SJSA1 (cell line): ENCODE measurements at places on chromosomes 13 and 19. TPM values are rescaled to one million over a fixed set of nuclear protein-coding genes. Genes with fewer than 3 reads are reported as not detected.

DNA sequence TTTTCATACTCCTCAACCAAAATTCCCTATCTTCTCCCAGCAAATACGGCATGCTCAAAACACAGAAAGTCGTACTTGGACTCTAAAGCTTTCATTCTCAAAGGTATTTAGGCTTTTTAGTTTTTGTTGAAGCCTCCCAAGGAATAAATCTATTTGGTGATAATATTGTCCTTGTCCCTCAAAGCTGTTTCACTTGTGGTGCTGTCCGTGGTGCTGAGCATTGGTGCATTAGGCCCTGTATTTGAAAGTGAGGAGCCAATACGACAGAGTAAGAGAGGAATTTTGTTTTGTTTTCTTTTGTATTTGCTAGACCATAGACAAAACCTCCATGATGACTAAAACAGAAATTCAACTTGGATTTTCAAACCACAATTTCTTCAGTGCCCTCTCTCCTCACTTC is 3.2 kb upstream of the LGALS13 start:
- no peak for DNase-seq
- H3K4me1 ChIP-seq = no peaks in the 10 kb centered on the region
- no peak overlapping the region for H3K27ac ChIP-seq
- H3K36me3 ChIP-seq = no peaks in the 10 kb centered on the region
- peaks cover 2% of the 10 kb centered on the region; the same call in 1 of the 2 replicates for H3K27me3 ChIP-seq
- H3K4me3 ChIP-seq = no peak overlapping the region

Gene PLPPR3
- total RNA-seq = 1.1 and 2.3 TPM in 2 replicates

Gene CEACAM3
- total RNA-seq = not detected in 2 replicates

GRCh38 chr19:51407511-51408131 is 9.8 kb downstream of the SIGLEC10 start:
- no peaks in the 10 kb centered on the region for H3K36me3 ChIP-seq
- no peak overlapping the region for H3K4me3 ChIP-seq
- no peak overlapping the region for H3K27ac ChIP-seq
- no peaks in the 10 kb centered on the region for H3K4me1 ChIP-seq
- no peak for DNase-seq

DNA sequence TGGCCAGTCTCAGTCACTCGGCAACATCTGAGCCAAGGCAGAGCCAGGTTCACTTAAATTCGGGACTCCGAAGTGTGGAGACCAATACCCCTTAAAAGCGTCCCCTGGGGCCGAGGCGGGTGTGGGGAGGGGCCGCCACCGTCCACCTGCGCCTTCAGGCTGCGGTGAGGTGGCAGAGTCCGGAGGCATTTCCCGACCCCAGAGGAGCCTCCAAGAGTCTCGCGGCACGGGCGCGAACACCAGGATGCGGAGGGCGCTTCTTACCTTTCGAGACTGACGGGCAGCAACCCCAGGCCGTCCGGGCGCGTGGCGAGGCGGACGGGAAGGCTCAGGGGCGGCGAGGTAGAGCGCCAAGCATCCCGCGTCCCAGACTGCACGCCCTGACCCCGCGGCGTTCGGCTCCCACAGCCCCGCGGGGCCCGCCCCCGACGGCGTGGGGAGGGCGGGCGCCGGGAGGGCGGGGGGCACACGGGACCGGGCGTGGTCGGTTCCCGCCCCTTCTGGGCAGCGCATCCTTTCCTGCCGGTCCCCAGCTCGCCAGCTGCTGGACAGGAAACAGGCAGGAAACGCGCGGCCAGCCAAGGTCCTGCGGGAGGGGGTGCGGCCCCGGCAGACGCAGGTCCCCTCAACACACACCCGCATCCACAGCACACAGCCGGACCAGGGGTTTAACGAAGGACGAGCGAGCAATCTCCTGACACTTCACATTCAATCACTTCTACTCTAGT is at the start of gene THSD1:
TSS of gene THSD1 (minus strand) at position 406 of the 728 bp plus-strand sequence. CDS start 3,572 bp downstream, outside the sequence.
- H3K27ac ChIP-seq = no peak within 1 kb of the TSS
- peak within 1 kb of the TSS; percentile 30 for H3K4me3 ChIP-seq
- peaks cover 7% of the 10 kb centered on the region for H3K4me1 ChIP-seq
- H3K27me3 ChIP-seq = peaks cover 32% of the 10 kb centered on the region

GRCh38 chr19:36113894-36114720 is 568 bp downstream of the POLR2I start:
- no peak for DNase-seq
- H3K27me3 ChIP-seq = no peaks in the 10 kb centered on the region
- H3K4me3 ChIP-seq = peak overlapping the region; percentile 69

- DNase-seq = no peak
- peaks cover 4% of the 10 kb centered on the region; the same call in 1 of the 2 replicates for H3K4me1 ChIP-seq
- H3K4me3 ChIP-seq = no peak overlapping the region
- peaks cover 4% of the 10 kb centered on the region; the same call in 1 of the 2 replicates for H3K27me3 ChIP-seq
- no peaks in the 10 kb centered on the region for H3K36me3 ChIP-seq
These were observed 28.3 kb downstream of the OR10H4 start for GRCh38 chr19:15976836-15977689.

Gene KIR2DL1
- total RNA-seq = not detected in 2 replicates

Gene FCER2
- not detected in 2 replicates for total RNA-seq

DNA sequence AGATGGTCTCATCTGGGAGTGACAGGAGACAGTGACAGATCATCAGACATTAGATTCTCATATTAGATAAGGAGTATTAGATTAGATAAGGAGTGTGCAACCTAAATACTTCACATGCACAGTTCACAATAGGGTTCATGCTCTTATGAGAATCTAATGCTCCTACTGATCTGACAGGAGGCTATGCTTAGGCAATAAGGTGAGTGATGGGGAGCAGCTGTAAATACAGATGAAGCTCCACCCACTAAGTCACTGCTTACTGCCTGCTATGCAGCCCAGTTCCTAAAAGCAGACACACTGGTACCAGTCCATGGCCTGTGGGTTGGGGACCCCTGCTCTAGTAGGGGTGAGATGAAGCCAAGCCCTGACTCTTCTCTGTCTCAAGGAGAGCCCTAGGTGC is 10.0 kb upstream of the IGFL3 start:
- H3K4me3 ChIP-seq = no peak overlapping the region
- peaks cover 33% of the 10 kb centered on the region for H3K4me1 ChIP-seq
- H3K27me3 ChIP-seq = no peaks in the 10 kb centered on the region
- H3K36me3 ChIP-seq = no peaks in the 10 kb centered on the region
- no peak for DNase-seq

Gene ZNF85
- total RNA-seq = 11.8 and 17.4 TPM in 2 replicates

DNA sequence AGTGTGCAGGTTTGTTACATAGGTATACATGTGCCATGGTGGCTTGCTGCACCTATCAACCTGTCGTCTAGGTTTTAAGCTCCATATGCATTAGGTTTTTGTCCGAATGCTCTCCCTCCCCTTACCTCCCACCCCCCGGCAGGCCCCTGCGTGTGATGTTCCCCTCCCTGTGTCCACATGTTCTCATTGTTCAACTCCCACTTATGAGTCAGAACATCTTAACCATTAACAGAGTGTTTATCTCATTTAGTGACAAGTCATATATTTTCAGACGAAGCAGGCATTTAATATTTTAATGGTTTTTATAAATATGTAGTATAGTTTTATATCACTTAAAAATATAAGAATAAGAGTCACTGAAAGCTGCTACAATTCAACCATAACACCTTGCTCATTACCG is 780.5 kb upstream of the ARGLU1 start:
- H3K36me3 ChIP-seq = no peaks in the 10 kb centered on the region
- no peaks in the 10 kb centered on the region for H3K27me3 ChIP-seq
- DNase-seq = no peak

- H3K36me3 ChIP-seq = no peaks in the 10 kb centered on the region
- H3K4me3 ChIP-seq = no peak overlapping the region
- no peak overlapping the region for H3K27ac ChIP-seq
- no peaks in the 10 kb centered on the region for H3K27me3 ChIP-seq
These were observed 38.7 kb downstream of the PBX4 start for GRCh38 chr19:19579533-19580361.

DNA sequence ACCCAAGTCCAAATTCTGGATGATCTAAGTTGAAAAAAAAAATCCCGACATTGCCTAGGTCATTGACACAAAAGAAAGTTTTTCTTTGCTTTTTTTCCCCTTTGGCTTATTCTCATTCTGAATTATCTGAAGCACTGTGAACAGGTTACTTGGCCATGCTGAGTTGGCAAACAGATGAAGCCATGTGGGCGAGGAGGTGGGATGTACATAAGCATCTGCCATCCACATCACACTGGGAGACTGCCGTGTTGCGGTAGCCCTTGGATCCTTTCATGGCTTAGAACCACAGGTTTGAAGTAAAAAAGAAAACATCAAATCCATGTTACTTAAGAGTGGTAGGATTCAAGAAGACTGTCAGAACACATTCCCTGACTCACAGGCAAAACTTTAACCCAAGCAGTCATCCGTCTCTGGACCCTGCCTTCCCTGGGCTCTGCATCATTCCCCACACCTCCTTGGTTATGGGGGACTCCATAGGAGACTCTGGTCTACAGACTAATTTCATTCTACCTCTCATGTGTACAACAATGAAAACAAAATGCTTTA is 242.5 kb upstream of the SERP2 start:
- DNase-seq = no peak
- no peaks in the 10 kb centered on the region for H3K27me3 ChIP-seq
- H3K36me3 ChIP-seq = no peaks in the 10 kb centered on the region
- H3K27ac ChIP-seq = no peak overlapping the region

Gene SIGLEC8
- total RNA-seq = not detected in 2 replicates

DNA sequence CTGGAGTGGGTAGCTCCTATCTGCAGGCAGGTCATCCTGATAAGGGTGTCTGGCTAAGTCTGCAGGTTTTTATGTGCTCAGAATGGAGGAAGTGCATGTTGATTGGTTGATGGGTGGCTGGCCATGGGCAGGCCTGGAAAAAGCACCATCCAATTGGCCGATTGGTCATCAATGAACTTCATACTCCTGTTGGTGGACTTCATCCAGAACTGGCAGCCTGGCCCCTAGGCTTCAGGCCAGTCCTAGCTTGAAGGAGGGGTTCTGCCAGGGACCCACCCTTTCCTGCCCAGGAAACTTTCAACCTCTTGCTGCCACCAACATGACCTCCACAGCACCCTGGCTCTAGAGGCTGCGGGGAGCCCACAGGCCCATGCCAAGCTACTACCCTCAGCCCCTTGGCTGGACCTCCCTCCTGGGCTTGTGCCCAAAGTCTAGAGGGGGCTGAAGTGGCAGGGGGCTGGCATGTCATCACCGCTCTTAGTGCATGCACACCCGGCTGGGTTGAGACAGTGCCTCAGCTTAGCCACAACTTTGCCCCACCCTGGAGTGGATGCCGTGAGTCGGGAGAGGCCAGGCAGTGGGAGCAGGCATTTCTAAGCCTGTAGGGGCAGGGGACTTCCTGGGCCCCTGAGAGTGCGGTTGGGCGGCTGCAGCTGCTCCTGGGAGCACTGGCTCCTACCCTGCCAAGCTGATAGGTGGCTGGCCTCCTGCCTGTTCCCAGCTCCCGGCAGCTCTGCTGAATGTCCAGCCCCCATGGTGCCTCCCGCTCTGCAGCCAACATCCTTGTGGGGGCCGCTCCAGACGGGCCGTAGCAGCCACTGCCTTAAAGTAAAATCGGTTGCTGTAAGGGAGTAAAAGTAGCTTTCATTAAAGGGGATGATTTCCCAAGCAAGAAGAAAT is 13.2 kb downstream of the DNAJC15 start:
- H3K36me3 ChIP-seq = peaks cover 23% of the 10 kb centered on the region
- no peak overlapping the region for H3K4me3 ChIP-seq
- H3K27ac ChIP-seq = no peak overlapping the region
- H3K4me1 ChIP-seq = peaks cover 8% of the 10 kb centered on the region

- DNase-seq = peak; percentile 63
- peaks cover 18% of the 10 kb centered on the region for H3K4me1 ChIP-seq
- H3K36me3 ChIP-seq = no peaks in the 10 kb centered on the region
- peak overlapping the region; percentile 24 for H3K4me3 ChIP-seq
- H3K27ac ChIP-seq = peak overlapping the region; percentile 86
These were observed 22.2 kb upstream of the ERVV-1 start for GRCh38 chr19:52991484-52991883.

Gene UBE2L5
- total RNA-seq = not detected in 2 replicates

DNA sequence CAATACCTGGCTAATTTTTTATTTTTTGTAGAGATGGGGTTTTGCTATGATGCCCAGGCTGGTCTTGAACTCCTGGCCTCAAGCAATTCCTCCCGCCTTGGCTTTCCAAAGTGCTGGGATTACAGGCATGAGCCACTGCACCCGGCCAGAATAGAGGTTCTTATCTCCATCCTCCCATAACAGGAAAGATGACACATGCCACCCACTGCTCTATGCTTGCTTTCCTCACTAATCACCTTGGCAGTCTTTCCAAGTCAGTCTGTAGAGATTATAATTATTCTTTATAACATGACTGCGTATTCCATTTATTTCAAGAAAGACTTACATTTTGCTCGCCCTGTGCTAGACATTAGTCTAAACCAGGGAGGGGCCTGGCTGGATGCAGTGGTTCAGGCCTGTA is 6.7 kb downstream of the VAV1 start:
- H3K4me3 ChIP-seq = no peak overlapping the region
- no peaks in the 10 kb centered on the region for H3K36me3 ChIP-seq
- H3K27ac ChIP-seq = no peak overlapping the region

GRCh38 chr19:54449701-54450069 is 686 bp downstream of the LENG8 start:
- peak overlapping the region; percentile 74 for H3K4me3 ChIP-seq
- H3K36me3 ChIP-seq = peaks cover 57% of the 10 kb centered on the region
- peaks cover 22% of the 10 kb centered on the region for H3K4me1 ChIP-seq
- no peak for DNase-seq

Gene CATSPERD
- not detected in 2 replicates for total RNA-seq

GRCh38 chr13:44932171-44932849 is 57.0 kb downstream of the NUFIP1 start:
- H3K4me3 ChIP-seq = no peak overlapping the region
- H3K4me1 ChIP-seq = peaks cover 35% of the 10 kb centered on the region
- DNase-seq = no peak
- no peaks in the 10 kb centered on the region for H3K36me3 ChIP-seq
